ENCODE measurements at places on chromosomes 2 and 18. TPM values are rescaled to one million over a fixed set of nuclear protein-coding genes. Genes with fewer than 3 reads are reported as not detected.

Gene PID1
- total RNA-seq = 3.3 TPM

Gene SLC5A7
- total RNA-seq = not detected

Gene MAL
- total RNA-seq = 4.1 TPM

Gene HNMT
- total RNA-seq = 2.1 TPM

Gene DSG1
- total RNA-seq = 4.4 TPM

Gene SCYGR4
- not detected for total RNA-seq

Gene ASB18
- not detected for total RNA-seq

Gene GPR45
- total RNA-seq = not detected

Gene CXCR4
- not detected for total RNA-seq

Gene COBLL1
- total RNA-seq = 34.9 TPM

Gene SLC14A1
- not detected for total RNA-seq
